ENCODE measurements at places on chromosomes 6 and 20. TPM values are rescaled to one million over a fixed set of nuclear protein-coding genes. Genes with fewer than 3 reads are reported as not detected.

- DNase-seq, result no peak
Observed at GRCh38 chr6:125019918-125020317, 57.7 kb downstream of the RNF217 start.

- DNase-seq, result no peak
Observed at GRCh38 chr20:25178563-25179438, 16.7 kb upstream of the ENTPD6 start.

Gene SYNDIG1
- total RNA-seq, result 2.6 TPM

Gene VSTM2L
- 4.1 TPM for total RNA-seq

GRCh38 chr6:144855812-144856531 is 570.8 kb downstream of the UTRN start:
- DNase-seq, result no peak

Gene RPP40
- total RNA-seq, result 9.2 TPM

DNA sequence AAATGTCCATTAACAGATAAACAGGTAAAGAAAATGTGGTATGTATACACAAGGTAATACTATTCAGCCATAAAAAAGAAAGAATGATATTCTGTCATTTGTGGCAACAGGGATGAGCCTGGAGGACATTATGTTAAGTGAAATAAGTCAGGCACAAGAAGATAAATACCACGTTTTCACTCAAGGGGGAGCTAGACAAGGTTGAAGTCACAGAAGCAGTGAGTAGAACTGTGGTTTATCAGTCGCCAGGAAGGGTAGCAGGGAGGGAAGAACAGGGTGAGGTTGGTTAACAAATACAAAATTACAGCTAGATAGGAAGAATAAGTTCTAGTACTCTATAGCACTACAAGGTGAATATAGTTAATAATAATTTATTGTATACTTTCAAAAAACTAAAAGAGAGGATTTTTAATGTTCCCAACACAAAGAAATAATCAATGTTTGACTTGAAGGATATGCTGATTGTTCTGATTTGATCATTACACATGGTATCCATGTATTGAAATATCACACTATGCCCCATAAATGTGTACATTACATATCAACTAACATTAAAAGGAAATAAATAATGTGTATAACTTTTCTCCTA is 21.1 kb downstream of the RTN4IP1 start:
- no peak for DNase-seq

Gene PDYN
- total RNA-seq, result not detected

DNA sequence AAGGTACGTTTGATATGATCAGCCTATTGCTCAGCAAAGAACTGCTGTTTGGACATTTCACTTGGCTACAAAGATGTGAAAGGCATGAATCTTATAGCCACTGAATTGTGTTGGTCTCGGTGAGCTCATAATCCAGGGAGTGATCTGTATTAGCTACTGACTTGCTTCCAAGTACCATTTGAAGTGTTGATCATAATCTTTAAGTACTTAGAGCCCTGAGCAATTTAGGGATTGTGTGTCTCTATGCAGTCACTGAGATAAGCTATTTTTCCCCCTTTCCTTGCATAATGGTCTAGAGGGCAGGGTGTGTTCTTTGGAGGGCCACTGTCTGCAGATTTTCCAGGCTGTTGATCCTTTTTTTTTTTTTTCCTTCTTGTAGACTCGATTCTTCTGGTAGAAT is 393.6 kb downstream of the ESR1 start:
- DNase-seq, result no peak

Gene SMLR1
- total RNA-seq, result not detected

- DNase-seq, result peak; percentile 65
Observed at GRCh38 chr20:4820806-4821518, 99.3 kb downstream of the PRND start.

- no peak for DNase-seq
Observed at GRCh38 chr6:11772109-11772825, 6.3 kb downstream of the ADTRP start.

Gene ABHD16B
- not detected for total RNA-seq

Gene CDC5L
- 23.3 TPM for total RNA-seq

Gene FAM83C
- 7.7 TPM for total RNA-seq

- no peak for DNase-seq
Observed at GRCh38 chr20:10521836-10522235, 86.7 kb downstream of the SLX4IP start.

GRCh38 chr20:44204156-44204831 is 6.3 kb downstream of the OSER1 start:
- DNase-seq, result no peak

DNA sequence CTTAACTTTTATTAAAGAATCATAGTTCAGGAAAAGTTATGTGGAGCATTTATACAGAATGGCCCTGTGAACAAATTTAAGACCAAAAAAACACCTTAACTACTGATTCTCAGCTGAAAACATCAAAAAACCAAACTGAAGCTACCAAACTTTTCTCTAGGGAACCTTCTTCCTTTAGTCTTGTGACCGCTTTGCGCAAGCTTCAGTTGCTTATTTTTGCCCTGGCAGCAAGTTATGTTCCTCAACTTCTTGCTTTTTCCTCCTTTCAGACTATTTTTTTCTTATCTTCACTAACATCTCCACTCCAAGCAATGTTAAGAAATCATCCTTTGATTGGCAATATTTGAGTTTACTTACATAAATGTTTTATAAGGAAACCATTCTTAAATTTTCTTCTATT is 100.1 kb downstream of the MYB start:
- no peak for DNase-seq

DNA sequence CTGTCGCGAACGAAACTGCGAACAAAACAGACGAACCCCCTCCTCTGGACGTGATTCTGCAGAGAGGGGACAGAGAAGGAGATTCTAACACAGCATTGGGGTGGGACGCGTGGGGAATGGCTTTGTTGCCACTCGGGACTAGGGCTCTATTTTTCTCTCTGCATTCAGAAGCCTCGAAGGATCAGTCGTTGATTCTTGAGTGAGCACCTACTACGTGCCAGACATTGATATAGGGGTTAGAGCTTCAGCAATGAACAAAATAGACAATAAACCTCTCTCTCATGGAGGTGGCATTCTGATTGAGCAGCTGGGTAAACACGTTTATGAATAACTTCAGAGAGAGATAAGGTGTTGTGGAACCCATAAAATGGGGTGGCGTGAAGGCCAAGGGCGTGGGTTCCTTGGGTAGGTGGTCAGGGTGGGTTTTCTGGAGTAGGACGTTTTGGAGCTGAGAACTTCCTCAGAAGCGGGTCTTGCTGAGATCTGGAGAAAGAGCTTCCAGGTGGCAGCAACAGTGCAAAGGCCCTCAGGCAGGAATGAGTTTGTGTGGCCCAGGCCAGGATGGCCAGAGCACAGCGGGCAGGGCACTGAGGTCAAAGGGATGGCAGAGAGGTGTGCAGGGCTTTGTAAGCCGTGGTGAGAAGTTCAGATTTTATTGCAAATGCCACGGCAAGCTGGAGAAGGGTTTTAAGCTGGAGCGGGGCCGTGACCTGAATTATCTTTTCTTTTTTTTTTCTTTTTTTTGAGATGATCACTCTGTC is 884 bp downstream of the SLC2A10 start:
- DNase-seq, result no peak

Gene RAE1
- 19.7 TPM for total RNA-seq

DNA sequence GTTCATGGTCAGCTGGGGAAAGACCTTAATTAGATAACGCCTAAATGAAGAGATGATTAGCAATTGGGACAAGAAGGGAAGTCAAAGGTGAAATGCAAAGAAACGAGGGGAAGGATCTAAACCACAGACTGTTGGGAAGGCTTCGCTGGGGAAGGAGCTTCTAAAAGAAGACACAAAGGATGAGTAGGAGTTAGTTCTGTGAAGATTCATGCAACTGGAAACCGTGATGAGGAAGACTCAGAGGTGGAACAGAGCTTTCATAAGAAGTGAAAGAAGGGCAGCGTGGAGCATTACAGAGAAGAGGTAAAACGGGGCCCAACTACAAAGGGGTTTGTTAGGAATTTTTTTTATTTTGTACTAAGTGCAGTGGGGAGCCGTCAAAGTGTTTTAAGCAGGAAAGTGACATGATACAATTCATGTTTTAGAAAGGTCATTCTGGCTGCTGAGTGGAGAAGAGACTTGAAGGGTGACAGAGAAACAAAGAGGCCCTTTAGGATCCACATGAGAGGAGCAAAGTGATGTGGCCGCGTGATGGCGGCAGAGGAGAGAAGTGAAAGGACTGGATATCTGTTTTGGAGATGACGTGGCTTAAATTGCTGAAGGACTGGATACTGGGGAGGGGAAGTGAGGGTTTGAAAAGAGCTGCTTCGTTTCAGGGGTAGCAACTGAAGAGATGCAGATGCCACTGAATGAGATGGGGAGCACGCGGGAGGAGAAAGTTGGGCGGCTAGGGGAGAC is 33.6 kb downstream of the TTI1 start:
- DNase-seq, result no peak

- DNase-seq, result no peak
Observed at GRCh38 chr6:116633685-116634084, 17.4 kb downstream of the RSPH4A start.

Measured in skin of body (tissue), 3 donors.